ENCODE measurements at places on chromosomes 1 and 21.

- no peak for DNase-seq
Observed at GRCh38 chr1:109351457-109351856, 44.6 kb upstream of the MYBPHL start.

- no peak for DNase-seq
Observed at GRCh38 chr1:61192663-61193330, 110.4 kb downstream of the NFIA start.

- DNase-seq = no peak
Observed at GRCh38 chr1:220044678-220045355, 1.5 kb downstream of the EPRS1 start.

GRCh38 chr1:17586172-17586964 lies 46.9 kb downstream of the ARHGEF10L start:
- DNase-seq = no peak

DNA sequence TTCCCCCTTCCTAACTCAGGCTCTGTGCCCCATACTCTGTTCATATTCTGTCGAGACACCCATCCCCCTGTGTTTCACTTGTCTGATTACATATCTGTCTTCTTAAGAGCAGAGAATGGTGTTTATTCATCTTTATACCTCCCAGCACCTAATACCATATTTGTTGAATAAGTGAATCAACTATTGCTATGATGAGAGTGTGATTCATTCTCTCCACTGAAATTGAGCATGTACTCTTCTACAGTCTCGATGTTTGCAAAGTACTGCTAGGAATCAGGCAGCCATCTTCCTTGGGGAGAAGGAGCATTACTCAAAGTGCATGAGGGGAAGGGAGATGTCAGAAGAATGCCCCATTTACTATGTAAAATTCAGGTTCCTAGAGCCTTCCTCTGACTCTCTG lies 27.0 kb downstream of the TBX15 start:
- no peak for DNase-seq

GRCh38 chr1:81802457-81802706 lies 1.6 kb downstream of the ADGRL2 start:
- no peak for DNase-seq

- no peak for DNase-seq
Observed at GRCh38 chr1:42913426-42914091, 45.1 kb downstream of the SLC2A1 start.

- no peak for DNase-seq
Observed at GRCh38 chr21:34020983-34021553, 52.3 kb upstream of the MRPS6 start.

DNA sequence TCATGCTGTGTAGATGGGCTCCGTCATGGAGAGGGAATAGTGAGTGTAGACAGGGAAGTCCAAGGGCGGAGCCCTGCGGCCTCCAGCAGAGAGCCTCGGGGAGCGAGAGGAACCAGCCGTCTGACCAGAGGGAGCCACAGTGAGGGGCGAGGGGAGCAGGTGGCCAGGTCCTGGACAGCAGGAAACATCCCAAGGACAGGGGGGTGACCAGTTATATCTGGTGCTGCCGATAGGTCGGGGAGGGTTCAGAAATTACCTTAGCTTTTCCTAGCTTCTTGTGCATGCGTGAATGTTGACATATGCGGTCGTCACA lies 46.5 kb downstream of the TRAPPC10 start:
- DNase-seq = no peak

DNA sequence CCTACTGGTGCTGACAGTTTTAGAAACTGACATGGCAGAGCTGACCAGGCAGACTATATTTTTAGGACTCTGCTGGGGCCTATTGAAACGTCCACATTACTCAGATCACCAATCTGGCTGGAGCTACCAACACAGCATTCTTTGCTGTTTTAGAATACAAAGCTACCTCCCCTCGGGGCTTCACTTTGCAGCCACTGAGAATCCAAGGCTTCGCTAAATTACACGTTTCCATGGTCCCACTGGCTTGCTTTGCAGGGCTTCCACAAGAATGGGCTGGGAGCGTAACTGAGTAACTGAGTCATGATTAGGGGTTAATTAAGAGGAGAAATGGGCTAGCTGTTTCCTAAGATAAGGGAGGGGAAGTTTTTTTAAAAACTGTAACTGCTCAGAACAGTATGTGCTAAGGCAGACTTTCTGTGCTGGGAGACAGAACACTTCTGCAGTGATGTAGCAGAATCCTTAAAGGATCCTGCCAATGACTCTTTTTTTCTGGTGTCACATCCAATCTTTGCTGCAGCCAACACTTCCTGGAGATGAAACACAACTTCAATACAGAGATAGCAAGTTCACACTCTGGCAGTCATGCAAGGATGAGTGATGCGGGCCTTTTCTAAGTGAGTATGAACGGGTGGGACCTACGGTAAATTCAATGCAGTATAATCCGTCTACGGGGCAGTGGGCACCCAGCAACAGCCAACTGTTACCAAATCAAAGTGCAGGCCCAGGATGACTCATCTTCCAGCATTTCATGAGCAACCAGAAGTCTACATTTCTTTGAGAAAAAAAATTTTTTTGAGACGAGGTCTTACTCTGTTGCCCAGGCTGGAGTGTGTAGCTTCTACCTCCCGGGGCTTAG lies 21.5 kb downstream of the NDUFS5 start:
- DNase-seq = peak; percentile 27

DNA sequence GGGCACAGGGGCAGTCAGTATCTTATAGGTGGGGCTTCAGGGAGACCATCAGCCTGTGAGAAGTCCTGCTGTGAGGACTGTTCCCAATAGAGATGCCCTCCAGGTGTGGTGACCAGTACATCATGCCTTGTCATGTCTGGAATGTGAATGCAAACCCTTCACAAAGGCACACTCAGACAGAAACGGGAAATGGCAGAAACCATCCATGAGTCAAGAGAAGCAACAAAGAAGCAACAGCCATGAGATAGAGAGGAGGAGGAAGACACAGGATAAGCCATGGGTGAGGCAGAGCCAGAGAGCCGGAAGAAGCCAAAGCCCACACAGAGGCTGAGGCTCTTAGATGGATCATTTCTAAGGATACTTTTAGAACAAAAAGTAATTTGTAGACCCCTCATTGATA lies 20.1 kb upstream of the ZP4 start:
- no peak for DNase-seq

GRCh38 chr1:10628685-10629084 lies 153.9 kb downstream of the PEX14 start:
- DNase-seq = no peak

GRCh38 chr1:54546651-54547401 lies 1.2 kb upstream of the ACOT11 start:
- DNase-seq = no peak

- no peak for DNase-seq
Observed at GRCh38 chr1:151621351-151621750, 9.5 kb downstream of the SNX27 start.

DNA sequence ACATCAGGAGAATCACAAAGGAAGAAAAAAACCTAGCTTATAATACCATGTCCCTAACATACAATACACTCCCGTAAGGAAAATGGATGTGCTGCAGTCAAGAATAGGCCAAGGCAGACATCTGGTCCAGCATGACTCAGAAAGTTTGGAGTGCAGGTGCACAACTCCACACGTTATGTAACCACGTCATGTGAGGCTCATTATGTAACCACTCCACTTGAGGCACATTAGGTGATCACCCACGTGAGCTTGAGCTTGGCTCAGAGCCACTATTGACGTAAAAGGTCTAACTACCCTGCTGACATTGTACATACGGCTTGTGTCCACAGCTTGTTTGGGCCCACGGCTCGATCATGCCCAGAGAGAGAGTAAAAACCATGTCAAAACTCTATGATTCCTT lies 99.8 kb upstream of the C1orf21 start:
- DNase-seq = no peak

DNA sequence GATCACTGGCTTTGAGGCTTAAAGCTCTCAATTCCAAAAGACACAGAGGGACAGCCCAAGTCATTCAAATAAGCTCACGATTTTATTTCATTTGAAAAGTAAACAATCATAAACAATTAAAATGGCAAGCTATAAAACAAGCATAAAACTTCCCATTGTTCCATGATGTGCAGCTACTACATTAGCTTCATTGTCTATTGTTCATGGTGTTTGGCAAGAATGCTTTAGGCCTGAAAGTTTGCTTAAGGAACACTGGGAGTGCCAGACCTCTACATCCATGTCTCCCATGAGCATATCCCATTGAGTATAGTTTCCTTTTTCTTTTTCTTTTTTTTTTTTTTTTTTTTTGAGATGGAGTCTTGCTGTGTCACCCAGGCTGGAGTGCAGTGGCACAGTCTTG lies 286.1 kb upstream of the ESRRG start:
- no peak for DNase-seq

- DNase-seq = no peak
Observed at GRCh38 chr1:21763694-21764419, 19.1 kb downstream of the USP48 start.

DNA sequence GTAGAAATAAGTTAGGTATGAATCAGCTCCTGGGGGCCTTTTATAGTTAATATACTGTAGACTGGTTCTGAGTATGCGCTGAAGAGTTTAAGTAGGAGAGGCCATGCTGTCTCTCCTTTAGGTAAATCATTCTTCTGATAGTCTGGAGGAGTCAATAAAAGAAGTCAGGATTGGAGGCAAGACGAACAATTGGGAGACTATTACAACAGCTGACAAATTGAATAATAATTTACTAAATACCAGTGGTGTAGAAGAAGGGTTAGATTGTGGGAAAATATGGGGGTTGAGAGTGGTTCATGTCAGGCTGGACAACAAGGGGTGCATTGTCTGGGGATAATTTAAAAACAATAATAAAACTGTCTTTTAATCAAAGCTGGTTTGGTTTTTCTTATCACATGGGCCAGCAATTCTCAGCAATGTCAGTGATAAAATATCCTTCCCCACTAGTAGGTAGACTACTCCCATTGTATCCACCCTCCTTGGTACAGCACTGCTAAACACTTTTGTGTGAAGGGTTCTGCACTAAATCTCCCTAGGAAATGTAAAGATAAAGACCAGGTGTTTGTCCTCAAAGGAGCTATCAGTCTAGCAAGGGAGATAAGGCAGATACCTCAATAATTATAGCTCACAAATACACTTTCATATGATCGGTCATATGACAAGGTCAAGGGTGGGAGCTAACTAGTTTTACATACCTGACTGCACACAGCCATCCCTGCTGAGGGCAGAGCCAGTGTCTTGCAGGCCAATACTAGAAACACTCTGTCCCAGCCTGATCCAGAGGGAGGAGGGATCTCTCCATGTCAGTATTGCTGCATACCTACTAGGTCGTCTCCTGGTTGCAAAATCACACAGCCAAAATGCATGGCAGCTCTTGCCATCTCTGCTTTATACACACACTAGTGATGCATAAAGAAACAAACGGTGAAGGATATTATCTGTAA lies 299.7 kb downstream of the VAV3 start:
- DNase-seq = no peak

Data from occipital lobe (tissue), 3 donors.